CD4-positive, alpha-beta memory T cell (primary cell): ENCODE measurements at places on chromosomes 5 and 9.

- no peak for DNase-seq
Observed at GRCh38 chr5:115179394-115180164, 9.9 kb upstream of the TRIM36 start.

- no peak for DNase-seq
Observed at GRCh38 chr9:37456817-37457216, 8.4 kb downstream of the ZBTB5 start.

GRCh38 chr9:70574151-70574837, 159.8 kb upstream of the KLF9 start:
- no peak for DNase-seq

DNA sequence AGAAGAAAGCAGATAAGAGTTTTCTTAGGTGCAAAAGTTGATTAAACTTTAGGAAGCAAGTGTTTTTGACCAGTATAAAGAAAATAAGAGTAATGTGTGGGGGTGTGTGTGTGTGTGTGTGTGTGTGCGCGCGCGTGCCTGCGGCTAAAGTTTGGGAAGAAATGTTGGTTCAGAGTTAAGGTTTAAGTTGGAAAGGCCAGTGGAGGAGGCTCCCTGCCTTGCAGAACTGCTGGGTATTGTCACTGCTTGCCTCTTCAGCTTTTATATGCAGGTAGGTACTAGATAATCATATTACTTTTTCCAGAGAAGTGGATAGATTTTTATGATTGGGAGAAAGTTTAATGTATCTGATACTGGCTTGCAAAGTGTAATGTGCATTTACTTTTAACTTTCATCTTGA, 2.0 kb downstream of the PIK3R1 start:
- no peak for DNase-seq

GRCh38 chr5:161660806-161661205, 24.7 kb upstream of the GABRA6 start:
- no peak for DNase-seq

DNA sequence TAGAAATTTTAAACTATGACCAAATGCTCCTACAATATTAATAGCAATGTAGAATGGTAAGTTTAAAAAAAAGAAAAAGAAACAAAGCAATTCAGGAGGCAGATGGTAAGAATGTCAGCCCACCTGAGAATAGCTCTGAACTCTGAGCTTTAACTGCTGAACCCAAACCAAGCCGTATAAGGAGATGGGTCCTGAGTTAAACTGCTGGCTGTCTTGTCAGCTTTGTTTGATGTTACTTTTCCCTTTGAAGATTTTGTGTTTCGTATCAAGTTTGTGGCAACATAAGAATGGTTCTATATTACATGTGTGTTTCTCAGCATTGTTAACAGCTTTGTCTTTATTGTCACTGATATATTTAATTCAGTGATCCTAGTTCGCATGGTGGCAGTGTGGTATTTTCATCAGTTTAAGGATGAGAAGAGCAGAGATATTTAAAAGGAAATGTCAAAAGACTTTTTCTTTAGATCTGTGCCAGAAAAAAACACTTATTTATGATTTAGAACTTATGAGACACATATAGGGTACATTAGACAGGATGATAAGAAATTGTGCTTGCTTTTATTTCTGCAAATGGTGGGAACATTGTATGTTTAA, 390.1 kb downstream of the CCDC171 start:
- DNase-seq = no peak

DNA sequence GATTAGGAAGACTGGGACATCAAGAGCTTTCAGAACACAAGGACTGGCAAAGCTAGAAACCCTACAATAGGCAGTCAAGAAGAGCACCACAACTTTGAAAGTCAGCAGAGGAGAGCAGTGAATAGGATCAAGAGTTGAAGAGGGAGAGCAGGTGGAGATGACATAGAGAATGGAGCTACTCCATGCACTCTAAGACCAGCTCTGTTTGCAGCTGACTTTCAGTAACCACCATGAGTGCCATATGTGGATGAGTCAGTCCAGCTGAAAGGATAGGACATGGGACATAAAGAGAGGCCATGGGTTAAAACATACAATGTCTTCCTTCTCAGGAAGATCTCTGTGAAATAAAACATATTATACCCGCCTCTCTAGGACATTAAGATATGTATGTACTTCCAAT, 289.1 kb upstream of the KLF4 start:
- DNase-seq = no peak

GRCh38 chr5:116504593-116505166, 69.9 kb downstream of the SEMA6A start:
- no peak for DNase-seq

DNA sequence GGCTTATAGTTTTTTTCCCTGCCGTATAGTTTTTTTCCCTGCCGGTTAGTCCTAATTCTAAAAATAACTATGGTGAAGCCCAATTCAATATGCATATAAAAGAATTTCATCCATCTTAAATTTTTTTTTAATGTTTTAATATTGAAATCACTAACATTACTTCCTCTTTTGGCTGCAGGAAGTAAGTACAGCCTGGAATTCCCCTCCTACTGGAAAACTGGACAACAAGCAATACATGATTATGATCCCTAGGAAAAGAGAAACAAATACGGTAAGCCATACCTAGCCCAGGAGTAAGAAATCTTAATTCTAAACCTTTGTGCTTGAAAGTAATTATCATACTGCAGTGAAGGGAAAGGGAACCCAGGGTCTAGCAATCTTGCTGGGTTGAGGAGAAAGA, 119.0 kb downstream of the NR3C1 start:
- no peak for DNase-seq

DNA sequence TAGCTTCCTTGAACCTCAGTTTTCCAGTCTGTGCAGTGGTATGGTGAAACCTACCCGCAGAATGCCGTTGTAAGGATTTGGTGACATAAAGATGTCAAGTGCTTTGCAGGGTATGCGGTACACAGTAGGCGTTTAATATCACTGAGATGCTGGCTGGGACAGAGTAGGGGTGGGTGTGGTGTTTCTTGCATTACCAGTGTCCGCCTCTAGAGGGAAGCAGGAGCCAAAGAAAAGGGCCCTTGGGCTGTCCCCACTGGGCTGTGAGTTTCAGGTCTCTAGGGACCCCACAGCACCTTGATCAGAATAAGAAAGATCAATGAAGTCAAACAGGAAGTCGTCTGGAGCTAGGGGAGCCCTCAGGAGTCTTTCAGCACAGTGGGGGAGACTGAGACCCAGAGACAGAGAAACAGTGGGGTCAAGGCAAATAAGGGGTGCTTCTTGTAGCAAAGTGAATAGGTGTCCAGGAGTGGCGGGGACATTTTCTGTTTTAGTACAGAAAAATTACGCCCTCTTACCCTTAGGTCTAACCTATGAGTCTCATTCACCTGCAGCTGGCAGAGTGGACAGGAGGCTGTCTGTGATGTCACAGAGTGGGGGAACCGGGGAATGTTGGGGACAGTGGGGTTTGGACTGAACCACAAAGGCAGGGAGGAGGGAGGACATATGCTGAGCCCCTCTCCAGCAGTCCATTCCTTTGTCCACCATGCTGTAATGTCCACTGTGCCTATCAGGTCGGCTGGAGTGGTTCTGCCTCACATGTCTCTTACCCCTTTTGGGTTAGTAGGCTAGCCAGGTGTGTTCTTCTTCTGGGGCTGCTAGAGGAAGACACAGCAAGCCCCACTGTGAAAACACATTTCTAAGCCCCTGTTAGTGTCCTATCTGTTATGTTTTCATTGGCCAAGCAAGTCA, 4.7 kb upstream of the TEX53 start:
- peak; percentile 52 for DNase-seq

GRCh38 chr5:137688210-137688840, 47.6 kb downstream of the KLHL3 start:
- DNase-seq = no peak
